Adipocyte (in vitro differentiated cells): ENCODE measurements at places on chromosomes 5 and 9.

DNA sequence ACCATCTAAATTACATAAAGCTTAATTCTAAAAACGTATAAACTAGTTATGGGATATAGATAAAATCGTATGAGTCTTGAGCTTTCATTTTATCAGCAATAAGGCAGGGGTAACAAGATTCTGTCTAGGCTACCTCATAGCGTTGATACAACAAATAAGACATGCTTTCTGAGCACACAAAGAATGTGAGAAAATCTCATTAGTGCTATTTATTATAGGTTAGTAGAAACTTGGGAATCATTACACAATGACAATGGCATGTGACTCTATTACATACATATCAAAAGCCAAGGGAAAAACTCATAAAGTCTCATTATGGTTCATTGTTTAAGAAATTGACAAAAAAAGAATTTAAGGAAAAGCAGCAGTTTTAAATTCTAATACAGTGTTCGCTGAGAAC lies 448.6 kb downstream of the PLK2 start:
- no peak for DNase-seq

DNA sequence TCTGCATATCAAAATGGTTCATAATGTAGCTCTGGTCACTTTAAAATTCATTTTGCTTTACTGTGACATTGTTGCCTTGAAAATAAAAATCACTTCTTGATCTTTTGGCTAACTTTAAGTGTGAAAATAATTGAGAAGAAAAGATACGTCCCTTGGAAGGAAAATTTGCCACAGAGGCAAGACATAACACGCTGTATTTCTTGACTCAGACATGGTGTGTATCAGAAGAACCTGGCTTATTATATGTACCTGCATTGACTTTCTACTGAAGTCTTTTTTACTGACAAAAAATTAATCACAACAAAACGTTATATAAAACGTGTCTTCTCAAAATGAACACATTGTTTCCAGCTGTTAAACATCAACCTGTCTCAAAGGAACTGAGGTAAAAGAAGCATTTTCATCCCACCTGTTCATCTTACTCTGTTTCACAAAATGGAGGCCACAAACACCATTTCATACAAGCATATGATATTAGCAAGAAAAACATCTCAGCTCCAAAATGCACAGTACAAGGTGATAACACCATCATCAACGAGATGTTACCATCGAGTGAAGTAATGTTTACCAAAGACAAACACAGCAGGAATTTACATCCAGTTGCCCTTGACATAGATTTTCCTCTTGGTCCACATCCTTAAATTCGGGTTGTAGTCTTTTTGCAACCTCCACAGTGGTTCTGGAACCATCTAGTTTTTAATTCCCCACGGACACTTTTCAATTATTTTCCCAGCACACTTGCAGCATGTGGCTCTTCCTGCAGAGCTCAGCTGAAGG lies 179.9 kb downstream of the GLIS3 start:
- no peak for DNase-seq

DNA sequence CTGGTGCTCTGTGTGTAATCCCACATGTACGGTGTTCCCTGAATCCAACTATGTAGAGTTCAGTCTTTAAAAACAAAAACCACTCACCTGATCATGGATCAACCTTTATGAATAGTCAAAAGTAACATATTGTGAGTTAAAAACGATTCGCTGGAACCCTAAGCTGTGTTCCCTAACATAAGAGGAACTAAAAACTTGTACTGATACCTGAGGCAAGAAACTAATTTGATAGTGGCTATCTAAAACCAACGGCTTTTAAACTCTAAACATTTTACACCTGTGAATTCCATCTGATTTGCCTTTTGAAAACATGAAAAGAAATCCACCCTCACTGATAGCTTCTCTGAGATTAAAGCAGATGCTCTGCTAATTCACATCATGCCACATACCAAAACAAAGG lies 101.5 kb downstream of the DEPDC1B start:
- no peak for DNase-seq

- DNase-seq = no peak
These were observed 86.0 kb upstream of the FER start for GRCh38 chr5:108661590-108662219.

DNA sequence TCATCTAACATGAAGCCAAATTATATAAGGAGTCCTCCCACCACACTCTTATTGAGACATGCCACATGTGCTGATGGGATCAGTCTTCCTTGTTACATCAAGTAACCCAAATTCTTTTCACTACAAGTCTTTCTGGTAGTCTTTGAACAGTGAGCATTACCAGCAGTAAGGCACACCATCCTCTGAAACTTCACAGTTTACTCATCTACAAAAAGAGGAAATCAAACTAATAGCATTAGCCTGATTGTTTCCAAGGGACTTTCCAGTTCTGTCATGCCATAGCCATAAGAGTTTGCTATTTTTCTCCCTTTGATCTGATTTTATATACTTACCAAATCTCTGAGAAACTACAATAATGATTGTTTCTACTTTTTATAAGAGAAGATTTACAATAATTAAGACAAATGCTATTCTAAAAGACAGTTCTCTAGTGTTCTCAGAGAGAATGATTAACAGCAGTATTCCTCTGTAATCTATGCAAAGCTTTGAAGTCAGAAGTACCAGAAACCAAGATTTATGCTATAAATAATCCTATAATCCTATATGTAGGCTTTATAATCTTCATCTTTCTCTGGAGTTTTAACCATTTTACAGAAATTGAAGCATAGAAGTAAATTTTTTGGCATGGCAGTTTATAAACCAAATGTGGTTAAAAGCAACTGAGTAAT lies 166.2 kb upstream of the ACO1 start:
- no peak for DNase-seq

GRCh38 chr9:95896580-95896979 lies 21.1 kb downstream of the ERCC6L2 start:
- no peak for DNase-seq

DNA sequence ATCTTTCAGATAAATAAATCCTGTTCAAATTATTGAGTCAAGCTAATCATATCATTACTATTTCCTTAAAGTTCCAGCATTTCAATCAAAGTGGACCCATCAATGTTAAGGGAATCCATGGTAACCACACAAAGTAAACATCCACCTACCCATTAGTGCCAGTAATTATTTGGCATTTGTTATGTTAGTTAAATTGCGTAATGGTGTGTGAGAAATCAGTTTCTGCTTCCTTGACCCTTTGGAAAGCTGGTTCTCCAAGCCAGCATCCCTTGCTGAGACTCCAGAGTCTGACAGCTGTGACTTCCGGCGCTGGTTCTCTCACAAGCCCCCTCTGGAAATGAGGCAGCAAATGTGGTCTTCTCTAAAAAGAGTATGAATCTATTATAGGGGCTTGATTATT lies 308.6 kb upstream of the EFNA5 start:
- no peak for DNase-seq

DNA sequence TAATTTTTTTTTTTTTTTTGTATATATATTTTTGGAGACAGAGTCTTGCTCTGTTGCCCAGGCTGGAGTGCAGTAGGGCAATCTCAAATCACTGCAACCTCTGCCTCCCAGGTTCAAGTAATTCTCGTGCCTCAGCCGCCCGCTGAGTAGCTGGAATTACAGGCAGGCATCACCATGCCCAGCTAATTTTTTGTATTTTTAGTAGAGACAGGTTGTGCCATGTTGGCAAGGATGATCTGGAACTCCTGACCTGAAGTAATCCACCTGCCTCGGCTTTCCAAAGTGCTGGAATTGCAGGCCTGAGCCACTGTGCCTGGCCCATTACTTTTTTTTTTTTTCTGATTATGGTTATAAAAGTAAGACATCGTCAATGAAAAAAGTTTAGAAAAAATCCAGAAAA lies 84.0 kb upstream of the LMNB1 start:
- no peak for DNase-seq

DNA sequence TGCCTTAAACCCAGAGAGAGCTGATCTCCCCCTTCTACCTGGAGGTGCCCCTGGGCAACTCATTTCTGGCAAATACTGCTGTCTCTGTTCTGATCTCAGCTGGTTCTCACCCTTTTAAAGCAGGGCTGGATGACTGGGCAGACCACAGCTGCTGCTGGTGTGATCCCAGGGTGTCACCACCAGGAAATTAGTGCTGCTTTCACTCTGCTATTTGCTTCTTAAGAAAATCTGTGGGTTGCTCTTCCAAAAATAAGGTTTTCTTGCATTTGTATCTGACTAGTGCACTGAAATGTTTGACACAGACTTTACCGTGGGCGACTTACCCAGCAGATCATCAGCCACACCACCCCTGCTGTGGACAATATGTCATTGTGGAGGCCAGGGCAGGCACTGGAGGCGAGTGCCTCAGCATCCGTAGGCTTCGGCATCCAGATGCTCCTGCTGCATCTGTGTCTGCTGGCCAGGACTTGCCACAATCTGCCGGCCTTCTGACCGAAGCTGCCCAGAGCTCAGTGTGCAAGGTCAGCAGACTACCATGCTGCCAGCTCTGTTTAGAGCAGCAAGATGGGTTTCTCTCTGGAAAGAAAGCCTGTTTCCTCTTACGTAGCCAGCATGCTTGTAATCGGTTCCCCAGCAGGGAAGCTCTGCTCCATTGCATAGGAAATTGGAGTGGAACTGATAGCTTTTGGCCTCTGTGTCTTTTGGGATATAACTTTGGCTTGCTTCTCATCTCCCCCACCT lies 13.6 kb downstream of the ARHGAP26 start:
- no peak for DNase-seq

GRCh38 chr9:37035648-37036370 lies 1.7 kb upstream of the PAX5 start:
- no peak for DNase-seq
